Sciatic nerve (tissue), 2 donors: ENCODE measurements at places on chromosomes 3 and 15.

- DNase-seq, result peak; percentile 83
Measured at GRCh38 chr3:66428733-66429132, 72.1 kb downstream of the LRIG1 start.

DNA sequence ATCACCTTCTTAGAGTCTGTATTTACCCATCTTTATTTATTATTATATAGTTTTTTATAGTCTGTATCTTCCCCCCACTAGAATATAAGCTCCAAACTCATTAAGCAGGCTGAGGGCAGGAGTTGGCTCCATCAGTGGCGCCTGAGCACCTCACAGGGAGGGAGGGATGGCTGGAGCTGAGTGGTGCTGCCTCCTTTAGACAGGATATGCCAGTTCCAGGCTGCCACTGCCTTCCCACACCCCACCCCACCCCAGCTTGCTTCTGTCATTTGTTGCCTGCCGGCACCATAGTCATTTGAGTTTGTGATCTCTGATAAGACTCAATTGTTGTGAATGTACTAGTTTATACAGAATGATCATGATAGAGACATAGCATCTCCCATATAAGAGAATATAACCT, 85.5 kb downstream of the KLHL25 start:
- DNase-seq, result no peak

GRCh38 chr3:113094337-113095221, 103.8 kb downstream of the GTPBP8 start:
- no peak for DNase-seq

DNA sequence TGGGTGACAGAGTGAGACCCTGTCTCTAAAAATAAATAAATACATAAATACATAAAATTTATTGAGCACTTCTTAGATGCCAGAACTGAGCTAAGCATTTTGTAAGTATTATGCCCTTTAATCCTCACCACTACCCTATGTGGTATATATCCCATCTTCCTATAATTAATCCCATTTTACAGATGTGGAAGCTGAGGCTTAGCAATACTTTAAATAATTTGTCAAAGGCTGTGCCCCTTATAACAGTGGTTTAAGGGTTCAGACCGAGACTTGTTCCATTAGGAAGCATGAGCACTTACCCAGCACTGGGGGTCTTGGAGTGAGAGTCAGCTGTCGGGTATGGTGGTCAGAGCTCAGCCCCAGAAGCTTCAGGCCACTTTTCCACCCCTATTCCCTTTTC, 7.5 kb upstream of the CHST14 start:
- DNase-seq, result no peak

GRCh38 chr3:111311709-111312235, 230.2 kb upstream of the CD96 start:
- no peak for DNase-seq

- DNase-seq, result peak; percentile 89
Measured at GRCh38 chr15:90191794-90192509, 9.2 kb upstream of the SEMA4B start.

- DNase-seq, result no peak
Measured at GRCh38 chr3:28978092-28978491, 302.8 kb upstream of the RBMS3 start.

GRCh38 chr3:45599984-45600650, 5.6 kb downstream of the LIMD1 start:
- DNase-seq, result no peak

DNA sequence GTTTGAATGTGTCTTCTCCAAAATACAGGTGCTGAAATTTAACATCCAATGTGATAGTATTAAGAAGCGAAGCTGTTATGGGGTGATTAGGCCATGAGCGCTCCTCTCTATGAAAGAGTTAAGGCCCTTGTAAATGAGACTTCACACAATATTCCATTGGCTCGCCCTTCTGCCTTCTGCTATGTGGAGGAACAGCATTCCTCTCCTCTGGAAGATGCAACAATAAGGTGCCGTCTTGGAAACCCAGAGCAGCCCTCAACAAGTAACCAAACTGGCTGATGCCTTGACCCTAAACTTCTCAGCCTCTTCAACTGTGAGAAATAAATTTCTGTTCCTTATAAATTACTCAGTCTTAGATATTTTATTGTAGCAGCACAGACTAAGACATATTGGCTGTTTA, 874.6 kb downstream of the ROBO1 start:
- no peak for DNase-seq

DNA sequence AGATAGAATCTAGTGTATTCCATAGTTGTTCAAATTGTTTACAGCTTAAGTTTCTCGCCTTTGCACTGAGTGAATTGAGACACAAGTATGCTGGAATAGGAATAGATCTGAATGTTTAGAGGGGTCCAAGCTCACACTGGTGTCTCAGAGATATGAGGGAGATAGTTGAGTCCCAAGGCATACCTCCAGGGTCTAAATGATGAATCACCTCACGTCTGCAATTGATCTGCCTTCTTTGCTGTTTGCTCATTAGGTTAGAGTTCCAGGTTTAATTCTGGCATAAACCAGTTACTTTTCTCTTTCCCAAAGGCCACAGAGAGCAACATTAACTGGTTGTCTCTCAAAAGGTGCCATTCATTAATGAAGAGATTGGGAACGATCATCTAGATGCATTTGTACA, 106.3 kb upstream of the MME start:
- no peak for DNase-seq

DNA sequence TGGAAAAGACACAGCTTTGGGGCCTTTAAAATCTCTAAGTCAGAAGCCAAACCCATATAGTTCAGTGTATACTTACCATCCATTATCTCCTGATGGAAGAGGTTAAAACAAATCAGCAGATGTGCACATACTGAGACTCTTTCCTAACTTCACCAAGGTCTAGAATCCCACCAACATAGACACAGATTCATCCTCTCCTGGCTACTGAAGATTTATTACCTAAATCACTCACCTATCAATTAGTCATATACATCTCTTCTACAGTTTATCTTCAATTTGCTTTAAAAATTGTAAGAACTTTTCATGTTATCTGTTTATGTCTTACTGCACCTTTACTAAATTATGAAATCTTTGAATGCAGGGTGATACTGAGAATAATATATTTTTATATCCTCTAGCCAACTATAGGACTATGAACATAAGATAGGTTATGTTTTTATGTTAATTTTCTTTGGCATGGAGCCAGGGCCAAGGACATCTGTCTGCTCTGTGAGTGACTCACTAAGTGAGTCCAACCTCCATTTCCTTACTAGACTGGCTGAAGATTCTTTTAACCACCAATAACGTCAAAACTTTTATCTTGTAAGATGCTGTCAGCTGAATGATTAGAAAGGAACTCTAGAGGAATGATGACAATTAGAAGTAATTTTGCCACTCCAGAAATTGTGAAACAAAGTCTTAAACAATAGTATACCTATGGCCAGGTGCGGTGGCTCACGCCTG, 397.6 kb downstream of the FOXP1 start:
- no peak for DNase-seq

DNA sequence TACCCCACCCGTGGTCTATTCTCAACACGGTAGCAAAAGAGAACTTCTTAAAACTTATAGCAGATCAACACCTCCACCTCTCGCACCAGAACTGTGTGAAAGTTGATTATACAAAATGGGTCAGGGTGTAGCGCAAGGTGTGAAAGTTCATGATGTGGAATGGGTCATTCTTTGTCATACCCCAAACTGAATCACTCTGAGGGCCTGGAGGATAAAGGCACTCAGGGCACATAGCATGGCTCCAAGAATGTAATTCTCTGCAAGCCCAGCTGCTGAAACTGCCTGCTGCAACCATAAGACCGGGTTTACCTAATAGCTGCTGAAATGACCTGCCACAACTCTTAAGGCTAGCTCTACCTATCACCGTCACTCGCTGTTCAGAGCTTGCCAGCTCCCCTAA, 70.0 kb downstream of the FOXP1 start:
- DNase-seq, result no peak

DNA sequence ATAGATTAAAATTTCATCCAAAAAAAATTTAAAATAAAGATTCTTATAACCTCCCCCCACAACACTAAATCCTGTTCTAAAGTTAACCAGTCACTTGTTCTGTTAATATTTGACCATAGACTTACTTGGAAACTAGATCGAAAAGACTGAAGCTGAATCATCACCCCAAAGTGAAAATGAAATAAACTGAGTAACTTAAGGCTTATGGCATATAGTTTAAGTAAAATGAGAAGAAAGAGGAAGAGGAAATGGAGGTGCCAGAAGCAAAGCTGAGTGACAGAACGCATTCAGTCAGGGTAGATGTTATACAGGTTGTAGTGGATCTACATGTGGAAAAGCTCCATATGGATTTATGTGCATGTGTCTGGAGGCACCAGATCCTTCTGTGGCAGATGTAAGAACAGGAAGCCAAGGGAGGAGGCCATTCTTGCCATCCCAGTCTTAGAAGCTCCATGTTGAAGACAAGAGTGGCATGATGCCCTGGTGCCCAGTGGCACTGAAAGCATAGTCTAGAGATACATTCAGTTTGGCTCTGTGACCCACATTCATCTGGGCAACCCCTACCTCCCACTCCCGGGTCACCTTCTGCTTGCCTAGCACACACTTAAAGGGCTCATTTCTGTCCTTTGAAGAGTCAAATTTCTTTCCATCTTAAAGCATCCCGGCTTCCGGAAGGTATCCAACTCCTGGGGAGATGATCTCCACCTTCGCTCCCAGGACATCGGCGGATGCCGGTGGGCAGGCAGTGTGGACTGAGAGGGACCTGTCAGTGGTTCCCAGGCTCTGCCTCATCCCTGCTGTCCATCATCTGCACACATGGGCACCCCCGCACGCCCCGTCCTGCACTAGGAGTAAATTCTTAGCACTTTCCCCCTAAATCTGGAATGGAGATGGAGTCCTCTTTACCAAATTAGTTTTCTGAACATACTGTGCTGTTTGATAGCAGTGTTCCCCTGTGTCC, 90.8 kb downstream of the NEO1 start:
- no peak for DNase-seq

- DNase-seq, result no peak
Measured at GRCh38 chr15:90051874-90052273, 50.4 kb downstream of the IDH2 start.

GRCh38 chr3:127745656-127746399, 73.1 kb downstream of the ABTB1 start:
- DNase-seq, result peak; percentile 50

DNA sequence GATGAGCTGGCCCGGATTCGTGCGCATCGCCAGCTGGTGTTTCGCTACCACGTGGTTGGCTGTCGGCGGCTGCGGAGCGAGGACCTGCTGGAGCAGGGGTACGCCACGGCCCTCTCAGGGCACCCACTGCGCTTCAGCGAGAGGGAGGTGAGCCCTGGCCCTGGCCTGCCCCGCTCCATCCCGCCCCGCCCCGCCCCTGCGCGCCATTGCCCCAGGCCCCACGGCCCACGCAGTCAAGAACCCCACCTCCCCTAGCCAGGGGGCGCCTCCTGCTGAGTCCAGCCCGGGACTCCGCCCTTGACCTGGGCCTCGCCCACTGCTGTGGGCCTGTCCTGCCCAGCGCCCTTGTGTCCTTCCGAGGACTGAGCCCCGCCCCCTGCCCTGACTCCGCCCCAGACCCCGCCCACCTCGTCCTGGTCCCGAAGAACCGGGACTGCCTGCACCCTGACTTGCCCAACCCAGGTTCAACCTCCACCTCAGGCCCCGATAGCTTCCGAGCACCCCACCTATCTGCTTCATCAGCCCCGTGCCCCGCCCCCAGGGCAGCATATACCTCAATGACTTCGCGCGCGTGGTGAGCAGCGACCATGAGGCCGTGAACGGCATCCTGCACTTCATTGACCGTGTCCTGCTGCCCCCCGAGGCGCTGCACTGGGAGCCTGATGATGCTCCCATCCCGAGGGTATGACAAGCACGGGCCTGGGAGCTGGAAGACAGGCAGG, 14.8 kb downstream of the NT5DC2 start:
- peak; percentile 82 for DNase-seq

DNA sequence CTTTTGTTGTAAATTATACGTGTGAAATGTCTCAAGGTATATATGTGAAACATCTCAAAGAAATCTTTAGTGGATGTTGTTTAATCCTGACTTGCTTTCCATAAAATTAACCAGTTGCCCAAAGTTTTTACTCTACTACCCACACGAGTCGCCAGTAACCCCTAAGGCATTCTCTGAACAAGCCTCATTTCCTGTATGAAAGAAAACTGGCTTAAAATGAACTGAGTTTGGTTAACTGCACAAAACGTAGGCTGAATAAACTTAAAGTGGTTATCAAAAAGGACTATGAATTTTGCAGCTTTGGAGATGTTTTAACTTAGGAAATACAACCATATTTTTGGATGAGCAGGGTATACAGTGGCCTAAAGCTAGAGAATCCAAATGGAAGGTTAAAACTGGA, 2.7 kb upstream of the APPL1 start:
- DNase-seq, result no peak

GRCh38 chr15:84816694-84817465, at the start of gene ALPK3:
ALPK3 (plus strand) TSS chr15:84817356; CDS start chr15:84817453, 97 bp downstream.
- DNase-seq, result no peak

- DNase-seq, result peak; percentile 47
Measured at GRCh38 chr3:127037418-127037841, 54.5 kb downstream of the PLXNA1 start.

DNA sequence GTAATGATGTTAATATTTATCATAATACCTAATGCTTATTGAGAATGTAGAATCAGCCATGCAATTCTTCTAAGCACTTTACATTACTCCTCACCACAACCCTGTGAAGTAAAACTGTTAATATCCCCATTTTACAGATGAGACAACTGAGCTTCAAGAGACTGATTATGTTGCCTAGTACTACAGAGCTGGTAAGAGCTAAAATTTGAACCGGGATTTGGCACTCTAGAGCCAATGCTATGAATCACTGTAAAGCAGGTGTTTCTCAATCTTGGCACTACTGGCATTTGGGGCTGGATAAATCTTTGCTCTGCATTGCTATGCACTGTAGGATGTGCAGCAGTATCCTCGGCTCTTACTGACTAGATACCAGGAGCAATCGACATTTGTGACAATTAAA, 367.7 kb downstream of the MAGI1 start:
- DNase-seq, result no peak

DNA sequence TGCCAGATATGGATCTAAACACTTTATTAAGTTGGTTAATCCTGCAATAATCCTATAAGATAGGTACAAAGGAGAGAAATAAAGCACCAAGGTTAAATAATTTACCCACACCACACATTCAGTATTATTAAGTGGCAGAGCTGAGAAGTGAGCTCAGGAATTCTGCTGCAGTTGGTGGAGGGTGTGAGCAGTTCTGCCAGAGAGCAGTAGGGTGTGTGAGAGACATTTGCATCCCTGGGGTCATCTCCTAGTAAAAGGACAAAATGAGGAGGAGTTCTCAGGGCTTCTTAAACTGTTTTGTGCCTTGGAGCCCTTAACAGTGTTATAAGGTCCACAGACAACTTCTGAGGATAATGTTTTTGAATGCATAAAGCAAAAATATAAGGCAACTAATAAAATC, 484.5 kb downstream of the TAFA4 start:
- DNase-seq, result no peak

GRCh38 chr3:126187920-126188319, 7.5 kb upstream of the ALDH1L1 start:
- no peak for DNase-seq

GRCh38 chr3:183381673-183382072, 46.7 kb downstream of the MCF2L2 start:
- DNase-seq, result no peak
